Dermis lymphatic vessel endothelial cell (primary cell): ENCODE measurements at places on chromosomes 2 and 18. TPM values are rescaled to one million over a fixed set of nuclear protein-coding genes. Genes with fewer than 3 reads are reported as not detected.

Gene LRRC30
- total RNA-seq, result not detected in 2 replicates

Gene C1D
- total RNA-seq, result 17.5 and 28.2 TPM in 2 replicates

Gene PLEK
- total RNA-seq, result 0.22 TPM in 1 of 2 replicates, not detected in the other

Gene C1GALT1C1L
- 0.09 TPM in 1 of 2 replicates, not detected in the other for total RNA-seq

Gene TSPYL6
- not detected in 2 replicates for total RNA-seq

Gene GKN2
- total RNA-seq, result under 0.01 TPM in 1 of 2 replicates, not detected in the other

Gene NMUR1
- 0.11 TPM in 1 of 2 replicates, not detected in the other for total RNA-seq

Gene KATNAL2
- 0.86 and 1.1 TPM in 2 replicates for total RNA-seq

Gene SCN2A
- total RNA-seq, result under 0.01 TPM in 1 of 2 replicates, not detected in the other

Gene ZC3H6
- total RNA-seq, result 2.5 and 3.0 TPM in 2 replicates

Gene MROH2A
- total RNA-seq, result not detected in 2 replicates

Gene ACVR1
- 12.6 and 15.9 TPM in 2 replicates for total RNA-seq

Gene AQP12A
- not detected in 2 replicates for total RNA-seq

Gene AQP12B
- total RNA-seq, result not detected in 2 replicates

Gene SNED1
- total RNA-seq, result 17.9 and 27.4 TPM in 2 replicates

Gene C2orf66
- 0.09 TPM in 1 of 2 replicates, not detected in the other for total RNA-seq

Gene FHOD3
- 0.33 TPM in 1 of 2 replicates, not detected in the other for total RNA-seq

Gene CDH2
- total RNA-seq, result 0.26 and 1.8 TPM in 2 replicates

Gene CFAP65
- total RNA-seq, result not detected in 2 replicates

Gene RMDN2
- 2.1 and 2.4 TPM in 2 replicates for total RNA-seq

Gene AGAP1
- total RNA-seq, result 3.0 and 3.2 TPM in 2 replicates

Gene SIGLEC15
- not detected in 2 replicates for total RNA-seq

Gene SDC1
- 5.3 and 16.2 TPM in 2 replicates for total RNA-seq

Gene HOXD9
- 17.0 and 33.7 TPM in 2 replicates for total RNA-seq

Gene CENPA
- 2.2 and 3.4 TPM in 2 replicates for total RNA-seq

Gene SP140L
- total RNA-seq, result 5.5 and 6.0 TPM in 2 replicates

Gene RAB31
- 76.2 and 154 TPM in 2 replicates for total RNA-seq

Gene RIT2
- not detected in 2 replicates for total RNA-seq

Gene SLC35F6
- 45.3 and 56.0 TPM in 2 replicates for total RNA-seq

Gene ATP8B1
- total RNA-seq, result 20.4 and 31.9 TPM in 2 replicates

Gene AAMP
- total RNA-seq, result 133 and 152 TPM in 2 replicates

Gene LYG1
- total RNA-seq, result 0.22 and 0.34 TPM in 2 replicates

Gene HOXD10
- 8.2 and 32.9 TPM in 2 replicates for total RNA-seq

Gene CABYR
- total RNA-seq, result 0.22 and 1.0 TPM in 2 replicates

Gene TUBA4B
- total RNA-seq, result not detected in 2 replicates

Gene KANSL3
- 21.7 and 23.8 TPM in 2 replicates for total RNA-seq

Gene PSMA8
- total RNA-seq, result not detected in 2 replicates
